Activated T-helper 1 cell treated with anti-CD3 and anti-CD28 coated beads, Interleukin-2, amount 50 U/mL, for 16 hours (primary cell): ENCODE measurements at places on chromosomes 12 and 14.

GRCh38 chr12:6262211-6262610, 48.3 kb upstream of the PLEKHG6 start:
- no peak for DNase-seq

- no peak for DNase-seq
These were observed 423.0 kb downstream of the DIO2 start for GRCh38 chr14:79788346-79788745.

- no peak for DNase-seq
These were observed 6.1 kb downstream of the RND1 start for GRCh38 chr12:48859607-48860006.

DNA sequence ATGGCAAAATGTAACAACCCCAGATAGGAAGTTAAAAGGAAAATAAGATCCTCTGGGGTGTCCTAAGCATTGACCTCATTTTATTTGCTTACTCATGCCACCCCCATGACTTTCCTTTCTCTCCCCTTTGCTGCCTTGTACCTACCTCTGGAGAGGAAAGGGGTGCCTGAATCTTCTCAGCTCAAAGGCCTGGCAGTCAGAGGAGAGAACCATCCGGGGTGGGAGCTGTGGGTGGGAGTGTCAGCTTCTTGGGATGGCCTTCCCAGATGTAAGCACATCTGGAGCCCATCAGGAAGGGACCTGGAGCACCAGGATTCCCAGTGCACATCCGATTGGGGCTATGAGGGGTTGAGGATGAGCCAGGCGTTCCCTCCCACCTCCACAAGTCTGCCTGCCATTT, 5.2 kb upstream of the ITGA5 start:
- no peak for DNase-seq

GRCh38 chr12:129201029-129201428, 347.8 kb downstream of the GLT1D1 start:
- DNase-seq, result no peak

GRCh38 chr12:30952015-30952414, 25.5 kb downstream of the TSPAN11 start:
- DNase-seq, result no peak

- DNase-seq, result no peak
These were observed 25.7 kb downstream of the JKAMP start for GRCh38 chr14:59510001-59510400.

DNA sequence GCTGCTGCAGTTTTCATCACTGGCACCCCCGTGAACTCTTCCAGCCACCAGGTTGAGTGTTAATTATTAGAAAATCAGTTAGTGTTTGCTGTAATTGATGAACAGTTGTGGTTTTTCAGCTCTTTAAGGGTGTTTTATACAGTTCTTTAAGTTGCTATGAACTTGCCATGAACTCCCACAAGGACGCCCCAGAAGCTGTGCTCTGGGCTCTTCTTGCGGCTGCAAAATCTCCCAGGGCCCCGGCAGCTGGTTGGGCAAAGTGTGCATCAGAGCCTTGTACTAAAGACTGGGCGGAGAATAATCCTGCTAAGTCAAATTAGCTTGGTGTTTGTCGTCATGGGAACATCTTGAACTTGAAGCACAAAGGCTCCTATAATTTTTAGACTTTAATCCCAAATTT, 82.2 kb downstream of the EML1 start:
- DNase-seq, result no peak

DNA sequence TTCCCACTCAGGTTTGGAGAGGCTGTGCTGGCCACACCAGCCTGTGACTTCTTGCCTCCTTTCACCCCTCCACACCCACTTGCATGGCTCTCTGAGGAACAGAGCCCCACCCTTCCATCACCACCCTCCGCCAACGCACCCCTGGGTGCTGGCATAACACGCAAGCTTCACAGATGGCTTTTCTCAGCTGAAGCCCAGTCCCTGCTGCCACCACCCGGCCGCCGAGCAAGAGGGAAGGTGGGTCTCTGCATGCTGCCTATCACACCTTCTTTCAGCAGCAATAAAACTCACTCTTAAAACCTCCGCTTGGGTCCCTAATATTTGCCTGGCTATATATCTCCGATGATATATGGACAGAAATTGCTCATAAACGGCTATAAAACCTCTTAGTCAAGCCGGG, 41.6 kb downstream of the SMUG1 start:
- DNase-seq, result no peak

DNA sequence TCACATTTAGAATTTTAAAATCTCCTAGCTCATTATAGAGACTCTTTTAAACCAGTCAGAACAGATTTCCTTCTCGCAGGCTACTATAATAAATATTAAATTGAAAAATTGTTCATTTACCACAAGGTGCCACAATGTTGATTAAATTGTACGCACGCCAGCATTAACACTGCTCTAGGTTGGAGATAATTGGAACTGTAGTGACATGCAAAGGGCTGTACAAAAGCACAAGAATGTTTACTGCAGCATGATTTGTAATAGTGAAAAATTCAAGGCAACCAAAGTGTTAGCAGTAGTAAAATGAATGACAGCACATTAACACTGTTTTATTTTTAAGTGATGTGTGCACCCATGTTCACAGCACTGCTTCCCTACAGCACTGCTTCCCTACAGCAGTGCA, 52.5 kb downstream of the TMEM132D start:
- DNase-seq, result no peak

DNA sequence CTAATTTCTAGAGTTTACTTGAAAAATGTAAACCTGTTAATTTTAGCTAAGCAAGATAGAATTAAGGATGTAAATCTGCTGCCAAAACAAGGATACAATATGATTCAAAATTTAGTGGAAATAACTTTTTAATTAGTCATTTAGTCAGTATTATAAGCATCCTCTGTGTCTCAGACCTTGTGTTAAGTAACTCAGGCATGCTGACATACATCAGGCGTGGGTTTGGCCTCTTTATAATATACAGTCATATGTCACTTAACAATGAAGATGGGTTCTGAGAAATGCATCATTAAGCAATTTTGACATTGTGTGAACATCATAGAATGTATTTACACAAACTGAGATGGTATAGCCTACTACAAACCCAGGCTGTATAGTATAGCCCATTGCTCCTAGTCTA, 386.9 kb downstream of the ZFP36L1 start:
- no peak for DNase-seq

DNA sequence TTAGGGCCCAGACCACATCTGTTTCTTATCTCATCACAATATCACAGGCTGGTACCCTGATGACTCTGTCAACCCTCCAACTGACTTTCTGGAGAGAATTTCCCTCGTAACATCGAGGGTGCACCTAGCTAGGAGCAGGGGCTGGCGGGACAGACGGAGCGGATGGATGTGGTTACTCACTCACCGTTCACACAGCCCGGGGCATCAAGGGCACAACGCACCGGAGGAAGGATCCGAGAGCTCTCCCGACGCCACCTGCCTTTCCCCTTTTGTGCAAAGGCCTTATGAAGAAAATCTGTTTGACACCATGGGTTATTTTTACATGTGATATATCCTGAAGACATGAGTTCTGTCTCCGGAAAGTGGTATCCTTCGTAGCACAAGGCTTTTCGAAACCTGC, 31.4 kb downstream of the SLC15A4 start:
- DNase-seq, result no peak

DNA sequence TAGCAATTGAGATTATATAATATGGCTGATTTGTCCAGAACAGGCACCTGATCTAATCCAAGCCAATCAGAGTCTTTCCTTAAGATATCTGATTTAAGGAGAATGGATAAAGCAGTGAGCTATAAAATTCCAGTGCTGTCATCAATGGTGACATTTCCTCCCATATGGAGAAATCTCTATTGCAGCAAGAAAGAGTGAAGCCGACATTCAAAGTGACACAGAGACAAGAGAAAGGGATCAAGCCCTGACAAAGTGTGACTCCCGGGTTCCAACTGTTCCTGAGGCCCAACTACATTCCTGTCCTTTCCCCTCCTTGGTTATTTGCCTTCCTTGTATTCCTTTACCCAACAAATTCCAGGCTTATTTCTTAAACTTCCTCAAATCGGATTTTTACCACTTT, 430.0 kb upstream of the SOX5 start:
- DNase-seq, result no peak

DNA sequence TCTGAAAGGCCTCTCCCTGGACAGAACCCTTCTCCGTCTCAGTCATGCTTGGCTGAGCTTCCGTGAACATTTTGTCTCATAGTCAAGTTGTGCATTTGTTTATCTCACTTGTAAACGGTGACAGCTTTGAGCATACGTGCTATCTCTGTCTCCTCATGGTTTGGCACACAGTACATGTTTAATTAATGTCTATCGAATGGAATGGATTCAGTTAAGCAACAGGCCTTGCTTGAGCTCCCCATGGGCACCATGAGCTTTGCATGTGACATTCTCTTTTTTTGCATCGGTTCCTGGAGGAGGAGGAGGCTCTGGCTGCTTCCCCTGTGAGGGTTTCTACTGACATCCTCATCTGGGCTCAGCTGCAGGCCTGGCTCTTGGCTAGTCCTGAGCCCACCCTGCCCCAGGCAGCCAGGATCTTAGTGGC, 80.0 kb downstream of the PRIMA1 start:
- no peak for DNase-seq

DNA sequence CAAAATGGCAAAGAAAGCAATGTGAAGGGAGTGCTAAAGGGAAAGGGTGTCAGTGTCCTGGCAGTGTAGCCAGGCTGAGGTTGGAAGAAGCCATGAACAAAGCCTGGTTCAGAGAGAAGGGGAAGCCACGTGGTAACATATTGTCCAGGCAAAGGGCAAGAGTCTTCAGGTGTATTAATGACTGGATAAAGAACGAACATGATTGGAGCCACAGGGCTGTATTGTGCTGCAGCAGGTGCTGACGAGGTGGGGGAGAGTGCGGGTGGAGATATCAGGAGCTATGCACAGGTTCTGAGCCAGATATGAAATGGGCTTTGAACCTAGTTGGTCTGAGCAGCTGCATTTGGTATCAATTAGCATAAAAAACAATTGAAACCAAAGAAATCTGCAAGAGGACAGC, 18.6 kb upstream of the EMP1 start:
- DNase-seq, result no peak

DNA sequence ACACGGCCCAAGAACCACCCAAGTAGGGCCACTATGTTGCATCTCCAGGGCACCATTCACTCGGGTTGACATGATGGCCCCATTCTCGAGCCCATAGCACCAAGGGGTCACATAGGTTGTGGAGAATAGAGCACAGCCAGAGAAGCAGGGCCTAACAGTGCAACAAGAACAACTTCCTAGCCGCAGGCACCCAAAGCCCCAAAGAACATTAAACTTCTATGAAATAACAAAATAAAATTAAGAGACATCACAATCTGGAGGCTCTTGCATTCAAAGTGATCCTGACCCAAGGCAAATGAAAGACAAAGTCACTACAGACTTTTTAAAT, 1.9 kb downstream of the KRT4 start:
- DNase-seq, result no peak

DNA sequence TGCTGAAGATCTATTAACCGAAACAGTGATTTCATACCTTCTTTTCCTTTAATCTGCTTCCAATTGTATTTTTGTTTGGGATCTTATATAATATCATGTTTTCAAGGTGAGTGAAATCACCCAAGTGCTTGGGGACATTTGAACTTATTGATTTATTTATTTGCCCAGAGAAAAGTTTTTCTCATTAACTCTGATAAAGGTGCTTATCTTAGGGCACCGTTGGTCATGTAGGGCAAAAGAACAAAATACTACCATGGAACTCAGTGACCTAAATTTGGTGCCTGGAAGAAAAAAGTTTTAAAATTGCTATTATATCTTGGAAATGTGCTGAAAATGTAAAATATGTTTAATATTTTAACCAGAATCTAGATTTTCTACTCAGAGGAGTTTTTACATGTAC, 207.4 kb upstream of the NPAS3 start:
- DNase-seq, result no peak
